Activated naive CD4-positive, alpha-beta T cell treated with Interleukin-2 at 50 U/mL for 16 hours (primary cell): ENCODE measurements at places on chromosomes 3 and 15.

- no peak for DNase-seq
These were observed 184.4 kb downstream of the VGLL4 start for GRCh38 chr3:11459186-11459824.

DNA sequence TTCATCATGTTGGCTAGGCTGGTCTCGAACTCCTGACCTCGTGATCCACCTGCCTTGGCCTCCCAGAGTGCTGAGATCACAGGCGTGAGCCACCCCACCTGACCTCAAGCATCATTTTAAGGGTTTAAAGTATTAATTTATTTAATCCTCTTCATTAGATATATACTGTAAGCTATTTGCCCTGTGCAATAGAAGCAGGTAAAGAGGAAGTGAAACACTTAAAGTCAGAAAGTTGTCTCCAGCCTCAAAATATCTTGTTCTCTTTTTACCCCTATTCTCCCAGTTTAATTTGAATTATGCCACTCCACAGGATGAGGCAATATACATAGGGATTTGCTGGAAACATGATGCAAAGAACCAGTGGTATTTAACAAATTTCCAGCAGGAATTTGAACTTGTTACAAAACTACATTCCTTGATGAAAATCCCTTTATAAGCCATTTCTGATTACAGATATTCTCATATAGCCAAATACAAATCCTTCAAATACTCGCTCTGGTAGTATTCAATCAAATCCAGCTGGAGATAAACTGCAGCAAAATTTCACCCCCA, 2.0 kb downstream of the NDUFB5 start:
- DNase-seq, result no peak

GRCh38 chr3:192833177-192833890, 84.3 kb downstream of the MB21D2 start:
- no peak for DNase-seq

DNA sequence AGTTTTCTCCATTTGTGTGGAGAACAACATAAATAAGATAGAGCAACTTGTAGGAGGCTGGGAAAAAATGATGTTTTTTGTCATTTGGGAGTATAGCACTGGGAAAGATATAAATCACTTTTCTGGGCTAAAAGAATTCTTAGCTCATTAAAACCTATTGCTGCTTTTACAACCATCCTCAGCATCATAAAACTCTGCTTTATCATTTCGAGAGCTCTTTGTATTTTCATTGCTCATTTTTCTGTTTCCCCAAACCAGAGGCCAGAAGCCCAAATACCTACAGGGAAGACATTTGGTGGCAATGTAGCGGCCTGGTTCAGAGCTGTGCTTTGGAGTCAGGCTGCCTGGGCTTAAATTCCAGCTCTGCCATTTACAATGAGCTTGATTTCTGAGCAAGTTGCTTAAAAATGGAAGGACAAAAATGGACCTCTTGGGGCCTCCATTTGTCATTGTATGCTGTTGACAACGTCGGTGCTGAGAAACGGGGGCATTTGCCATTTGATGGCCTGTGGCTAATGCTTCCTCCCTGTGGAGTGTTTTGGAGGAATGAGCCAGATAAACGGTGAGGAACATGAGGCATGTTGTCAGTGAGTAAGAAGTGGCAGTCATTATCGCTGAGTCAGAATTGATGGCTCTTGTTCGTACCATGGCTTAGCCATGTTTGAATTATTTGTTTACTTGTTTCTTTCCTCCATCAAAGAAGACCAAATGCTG, 260.0 kb downstream of the EBLN2 start:
- DNase-seq, result no peak

DNA sequence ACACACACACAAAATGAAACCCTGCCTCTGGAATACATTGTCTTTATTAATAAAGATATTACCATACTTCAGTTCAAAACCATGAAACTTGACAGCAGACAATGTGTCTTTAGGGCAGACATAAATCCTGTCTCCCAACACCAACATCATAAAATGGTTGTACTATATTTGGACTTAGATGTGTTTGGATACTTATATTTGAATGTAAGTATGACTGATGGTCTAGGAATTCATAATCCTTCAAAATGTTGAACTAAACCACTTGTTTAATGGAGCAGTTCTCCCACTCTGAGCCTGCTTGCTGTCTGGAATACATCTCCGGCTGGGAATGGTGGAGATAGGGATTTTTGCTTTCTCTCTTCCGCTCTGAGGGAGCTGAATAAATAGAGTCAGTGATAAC, 10.6 kb downstream of the FBN1 start:
- no peak for DNase-seq

GRCh38 chr3:178823150-178823549, 248.5 kb downstream of the ZMAT3 start:
- no peak for DNase-seq

GRCh38 chr15:98674336-98674735, 26.0 kb downstream of the IGF1R start:
- DNase-seq, result no peak

- no peak for DNase-seq
These were observed 47.6 kb upstream of the POMGNT2 start for GRCh38 chr3:43153216-43154083.

DNA sequence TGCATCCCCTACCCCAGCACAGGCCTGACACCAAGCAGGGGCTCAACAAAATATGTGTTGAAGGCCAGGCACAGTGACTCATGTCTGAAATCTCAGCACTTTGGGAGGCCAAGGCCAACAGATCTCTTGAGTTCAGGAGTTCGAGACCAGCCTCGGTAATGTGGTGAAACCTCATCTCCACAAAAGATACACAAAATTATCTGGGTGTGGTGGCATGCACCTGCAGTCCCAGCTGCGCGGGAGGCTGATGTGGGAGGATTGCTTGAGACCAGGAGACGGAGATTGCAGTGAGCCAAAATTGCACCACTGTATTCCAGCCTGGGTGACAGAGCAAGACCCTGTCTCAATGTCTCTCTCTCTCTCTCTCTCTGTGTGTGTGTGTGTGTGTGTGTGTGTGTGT, 30.7 kb upstream of the CYP11A1 start:
- DNase-seq, result no peak

DNA sequence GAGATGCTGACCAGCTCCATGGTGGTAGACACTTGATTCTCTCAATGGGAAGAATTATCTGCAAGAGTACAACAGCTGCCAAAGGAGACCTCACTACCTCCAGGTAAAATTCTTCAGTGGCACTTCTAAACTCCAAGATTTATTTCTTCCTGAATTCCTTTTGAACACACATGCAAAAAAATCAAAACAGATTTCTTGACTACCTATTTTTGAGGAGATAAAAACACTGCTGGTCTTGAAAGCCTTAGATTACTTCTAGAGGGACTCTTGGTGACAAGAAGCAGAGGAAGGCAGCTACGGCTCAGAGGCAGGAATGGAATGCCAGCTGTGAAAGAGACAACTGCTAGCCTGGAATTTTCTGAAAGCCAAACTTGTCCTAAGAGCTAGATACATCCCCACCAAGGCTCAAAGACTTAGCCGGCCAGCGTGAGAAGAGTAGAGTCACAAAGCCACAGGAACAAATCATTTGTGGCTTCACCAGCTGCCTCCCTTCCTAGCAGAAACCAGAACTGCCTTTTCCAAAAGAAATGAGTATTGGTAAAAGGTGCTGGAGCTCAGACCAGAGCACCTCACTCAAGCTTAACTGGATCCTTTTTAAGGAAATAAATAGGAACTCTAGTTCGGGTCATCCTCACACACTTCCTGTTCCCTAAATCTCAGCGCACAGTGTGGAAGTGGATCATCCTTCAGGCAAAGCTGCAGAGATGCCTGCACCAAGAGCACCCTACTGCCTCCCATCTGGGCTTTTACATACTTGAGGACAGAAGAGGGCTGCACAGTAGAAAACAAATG, 32.6 kb downstream of the CLK3 start:
- no peak for DNase-seq

- no peak for DNase-seq
These were observed 92.2 kb upstream of the RAP2B start for GRCh38 chr3:153069598-153070510.

GRCh38 chr3:15665510-15666150, 64.1 kb downstream of the BTD start:
- no peak for DNase-seq
